Left forelimb (tissue), 1 donor: ENCODE measurements at places on chromosomes 12 and 14.

- DNase-seq, result no peak
These were observed 114.2 kb downstream of the BRMS1L start for GRCh38 chr14:35940291-35940690.

DNA sequence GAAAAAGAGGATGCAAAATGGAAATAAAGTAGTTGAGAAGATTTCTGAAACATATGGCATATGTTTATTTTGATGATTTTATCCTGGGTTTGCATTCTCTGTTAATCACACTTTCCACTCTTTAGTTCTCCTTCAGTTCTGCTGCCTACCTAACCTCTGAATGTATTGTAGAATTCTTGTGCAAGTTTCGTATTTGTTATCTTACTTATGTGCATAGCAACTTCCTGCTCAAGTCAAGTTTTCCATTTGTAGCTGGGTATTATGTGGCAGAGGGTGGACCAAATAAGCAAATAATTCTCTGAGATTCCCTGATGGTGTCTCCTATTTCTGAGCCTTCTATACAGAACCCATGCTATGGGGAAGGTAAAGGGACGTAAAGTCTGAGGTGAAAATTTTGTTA lies 381.6 kb downstream of the FOXG1 start:
- DNase-seq, result no peak

DNA sequence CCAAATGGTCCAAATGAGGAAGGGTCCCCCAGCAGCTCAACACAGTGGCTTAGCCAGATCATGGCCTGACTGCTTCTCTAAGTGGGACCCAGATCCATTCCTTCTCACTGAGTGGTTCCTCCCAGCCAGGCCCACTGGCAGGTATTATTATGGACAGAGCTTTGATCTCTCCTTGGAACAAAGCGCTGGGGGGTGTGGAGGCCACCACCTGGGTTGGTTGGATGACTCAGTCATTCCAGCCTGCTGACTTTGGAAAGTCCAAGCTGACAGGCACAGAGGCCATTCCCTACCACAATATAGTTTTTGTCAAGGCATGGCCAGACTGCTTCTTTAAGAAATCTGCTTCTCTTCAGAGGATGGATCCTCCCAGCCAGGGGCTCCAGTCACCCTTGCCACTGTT lies 341.1 kb downstream of the BTG1 start:
- DNase-seq, result no peak

DNA sequence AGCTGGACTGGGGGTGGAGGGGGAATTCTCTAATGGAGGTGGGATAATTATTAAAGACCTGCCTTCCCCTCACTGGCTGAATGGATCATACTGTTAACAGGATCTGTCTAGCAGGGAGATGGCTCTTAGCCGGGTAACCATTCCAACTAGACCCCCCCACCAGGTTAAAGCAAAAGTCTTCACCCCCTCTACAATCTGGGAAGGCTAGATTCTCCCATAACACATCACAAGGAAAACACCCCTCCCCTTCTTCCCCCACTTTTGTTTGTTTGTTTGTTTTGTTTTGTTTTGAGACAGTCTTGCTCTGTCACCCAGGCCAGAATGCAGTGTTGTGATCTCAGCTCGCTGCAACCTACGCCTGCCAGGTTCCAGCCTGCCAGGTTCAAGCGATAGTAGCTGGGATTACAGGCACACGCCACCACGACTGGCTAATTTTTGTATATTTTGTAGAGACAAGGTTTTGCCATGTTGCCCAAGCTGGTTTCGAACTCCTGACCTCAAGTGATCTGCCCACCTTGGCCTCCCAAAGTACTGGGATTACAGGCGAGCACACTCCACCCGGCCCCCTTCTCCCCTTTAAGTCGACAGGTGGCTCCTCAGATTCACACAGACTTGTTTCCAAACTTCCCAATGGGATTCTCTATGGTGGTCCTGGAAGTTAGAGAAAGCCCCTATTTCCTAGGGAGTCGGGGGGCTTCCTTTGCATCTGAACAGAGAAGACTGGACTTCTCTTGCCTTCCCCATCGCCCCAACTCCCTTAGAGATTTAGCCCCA lies 3.5 kb upstream of the BAZ2A start:
- no peak for DNase-seq

- DNase-seq, result no peak
These were observed 19.1 kb upstream of the SLC38A2 start for GRCh38 chr12:46391630-46392029.

GRCh38 chr12:68557011-68557730 lies 53.5 kb upstream of the RAP1B start:
- DNase-seq, result no peak

DNA sequence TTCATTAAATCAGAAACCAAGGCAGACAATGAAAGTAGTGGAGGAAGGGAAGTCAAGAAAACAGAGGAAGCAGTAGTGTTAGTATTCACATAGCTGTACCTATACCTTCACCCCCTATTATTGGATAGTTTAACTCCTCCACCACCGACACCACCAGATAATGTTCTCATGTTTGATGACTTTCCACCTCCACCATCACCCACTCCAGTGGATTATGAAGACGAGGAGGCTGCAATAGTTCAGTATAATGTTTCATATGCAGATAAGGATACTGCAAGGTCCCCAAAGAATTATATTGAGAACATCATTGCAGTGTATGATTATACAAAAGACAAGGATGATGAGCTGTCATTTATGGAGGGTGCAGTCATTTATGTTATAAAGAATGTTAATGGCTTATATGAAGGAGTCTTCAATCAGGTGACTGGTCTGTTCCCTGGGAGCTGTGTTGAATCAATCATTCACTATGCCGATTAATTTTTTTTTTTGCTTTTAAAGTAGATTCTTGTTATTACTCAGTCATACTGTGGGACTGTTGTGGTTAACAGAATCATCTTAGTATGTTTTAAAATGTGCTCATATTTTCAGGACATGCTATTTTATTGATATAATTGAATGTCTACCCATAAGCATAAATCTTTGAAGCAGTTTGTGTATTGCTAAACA lies 32.2 kb upstream of the KTN1 start:
- no peak for DNase-seq

DNA sequence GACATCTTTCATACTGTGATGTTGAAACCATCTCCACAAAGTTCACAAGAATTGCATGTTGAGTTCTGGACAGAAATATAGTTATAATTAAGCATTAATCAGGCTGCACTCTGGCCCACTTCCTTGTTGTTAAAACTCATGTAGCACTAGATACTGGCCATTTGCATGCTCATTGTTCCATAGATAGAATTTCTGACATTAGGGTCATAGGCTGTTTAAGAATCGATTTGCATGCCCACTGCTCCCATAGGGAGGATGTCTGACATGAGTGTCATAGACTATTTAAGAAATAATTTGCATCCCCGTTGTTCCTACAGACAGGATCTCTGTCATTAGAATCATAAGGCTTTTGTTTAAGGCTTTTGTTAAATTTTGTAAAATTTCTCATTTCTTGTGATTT lies 50.2 kb downstream of the MYF5 start:
- no peak for DNase-seq

- DNase-seq, result no peak
These were observed 346.9 kb upstream of the RGS6 start for GRCh38 chr14:71585361-71585760.
